ENCODE measurements at places on chromosomes 1 and 21. TPM values are rescaled to one million over a fixed set of nuclear protein-coding genes. Genes with fewer than 3 reads are reported as not detected.

DNA sequence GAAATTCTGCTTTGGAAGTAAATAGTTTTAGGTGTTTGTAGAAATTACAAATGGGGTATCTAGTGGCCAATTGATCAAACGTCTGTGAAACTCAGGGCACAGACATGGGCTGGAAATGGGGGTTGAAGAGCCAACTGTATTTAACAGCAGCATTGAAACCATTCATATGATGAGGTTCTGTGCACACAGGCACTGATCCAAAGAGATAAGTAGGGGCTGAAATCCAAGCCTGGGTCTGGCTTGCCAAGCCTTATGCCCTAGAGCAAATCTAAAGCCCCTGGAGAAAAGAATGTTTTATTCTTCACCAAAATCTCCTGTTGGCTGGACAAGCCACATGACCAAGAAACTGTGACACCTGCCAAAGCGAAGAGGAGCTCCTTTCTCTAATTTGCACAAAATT lies 67.6 kb upstream of the ST6GALNAC5 start:
- DNase-seq, result no peak

DNA sequence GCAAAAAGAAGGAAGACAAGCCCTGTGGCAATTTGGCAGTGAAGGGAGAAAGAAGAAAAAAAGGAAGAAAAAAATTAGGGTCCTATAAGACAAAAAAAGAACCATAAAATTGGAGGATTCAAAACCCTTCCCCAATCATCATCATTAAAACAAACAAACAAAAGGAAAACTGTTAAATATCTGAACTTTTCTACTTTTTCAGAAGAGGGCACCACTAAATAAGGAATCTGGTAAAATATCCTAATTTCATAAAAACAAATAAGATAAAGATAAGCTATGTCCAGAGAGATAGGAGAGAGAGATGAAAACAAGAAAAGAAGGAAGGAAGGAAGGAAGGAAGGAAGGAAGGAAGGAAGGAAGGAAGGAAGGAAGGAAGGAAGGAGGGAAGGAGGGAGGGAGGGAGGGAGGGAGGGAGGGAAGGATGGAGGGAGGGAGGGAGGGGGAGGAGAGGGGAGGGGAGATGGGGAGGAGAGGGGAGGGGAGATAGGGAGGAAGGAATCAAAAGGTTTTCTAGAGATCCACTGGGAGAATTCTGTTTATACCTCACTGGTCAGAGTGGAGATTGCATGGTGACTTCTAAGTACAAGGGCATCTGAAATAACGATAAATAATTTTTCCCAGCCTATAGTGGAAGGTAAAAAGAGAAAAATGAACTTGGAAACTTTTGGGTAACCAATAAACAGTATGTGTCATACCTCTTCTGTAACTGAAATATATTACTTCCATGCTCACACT lies 10.4 kb upstream of the FMO2 start:
- no peak for DNase-seq

- peak; percentile 98 for DNase-seq
These were observed 168.2 kb downstream of the RASAL2 start for GRCh38 chr1:178262120-178262500.

- peak; percentile 53 for DNase-seq
These were observed 38.2 kb downstream of the TTLL7 start for GRCh38 chr1:83960669-83961277.

CDC7 gene
- 9.3 TPM for total RNA-seq

ZNF326 gene
- 6.0 TPM for total RNA-seq

IL12RB2 gene
- total RNA-seq, result 28.6 TPM

GRCh38 chr1:67524143-67525052 lies 94.2 kb upstream of the SERBP1 start:
- peak; percentile 25 for DNase-seq

CD53 gene
- not detected for total RNA-seq

DNA sequence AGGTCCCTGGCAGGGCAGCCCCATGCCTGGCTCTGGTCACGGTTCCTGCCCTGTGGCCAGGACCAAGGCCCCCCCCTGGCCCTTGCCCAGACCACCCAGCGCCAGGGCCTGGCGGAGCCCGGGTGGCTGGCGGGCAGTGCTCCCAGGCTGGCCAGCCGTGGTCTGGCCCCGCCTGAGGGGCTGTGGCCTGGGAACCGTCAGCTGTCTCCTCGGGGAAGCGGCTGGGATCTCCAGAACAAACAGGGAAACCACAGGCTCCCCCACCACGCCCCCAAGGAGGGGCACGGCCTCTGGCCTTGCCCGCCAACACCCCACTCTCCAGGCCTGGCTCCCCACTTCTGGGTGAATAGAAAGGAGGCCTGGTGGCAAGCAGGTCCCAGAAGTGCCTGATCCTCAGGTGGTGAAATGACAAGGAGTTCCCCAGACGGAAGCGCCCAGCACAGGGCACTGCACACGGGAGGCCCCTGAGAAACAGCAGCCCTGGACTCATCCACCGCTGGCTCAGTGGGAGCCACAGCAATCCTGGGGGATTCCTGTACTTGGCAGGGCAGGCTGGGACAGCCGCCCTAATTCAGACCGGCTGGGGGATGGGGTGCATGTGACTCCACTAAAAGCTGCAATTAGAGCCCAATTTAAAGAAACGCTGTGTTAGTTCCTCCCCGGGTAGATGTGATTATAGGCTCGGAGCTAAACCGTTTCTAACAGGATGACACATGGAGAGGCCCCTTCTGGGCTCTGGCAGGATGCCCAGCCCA lies 78.9 kb downstream of the RAP1GAP start:
- no peak for DNase-seq

NPHS2 gene
- total RNA-seq, result not detected

- DNase-seq, result no peak
These were observed 12.4 kb downstream of the COL18A1 start for GRCh38 chr21:45417256-45417950.

DNA sequence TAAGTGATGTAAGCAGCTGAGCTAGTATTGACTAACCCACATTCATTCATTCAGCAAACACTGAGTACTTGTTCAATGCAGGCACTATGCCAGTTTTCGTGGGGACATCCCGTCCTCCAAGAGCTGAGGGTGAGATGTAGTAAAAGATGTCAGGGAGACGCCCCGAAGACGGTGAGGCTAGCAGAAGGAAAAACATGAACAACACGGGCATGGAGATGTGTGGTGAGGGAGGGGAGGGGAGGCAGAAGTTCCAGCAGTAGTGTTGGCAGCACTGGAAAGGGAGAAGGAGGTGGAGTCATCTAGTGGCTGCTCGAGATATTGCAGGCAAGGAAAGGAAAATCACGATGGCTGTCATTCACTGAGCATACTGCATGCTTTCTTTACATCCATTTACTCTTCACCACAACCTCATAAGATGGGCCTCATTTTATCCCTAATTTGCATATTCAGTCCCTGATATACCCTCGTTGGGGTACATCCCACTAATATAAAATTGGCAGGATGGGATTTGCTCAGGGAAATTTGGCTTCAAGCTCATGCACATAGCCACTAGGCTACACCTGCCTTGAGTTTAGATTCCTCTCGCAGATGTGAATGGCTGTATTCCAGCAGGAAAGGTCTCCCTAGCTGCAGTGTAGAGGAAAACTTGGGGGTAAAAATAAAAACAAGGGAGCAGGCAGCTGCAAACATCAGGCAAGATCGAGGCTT lies 14.5 kb downstream of the PDZK1IP1 start:
- peak; percentile 78 for DNase-seq

KLHL20 gene
- 15.9 TPM for total RNA-seq

DNA sequence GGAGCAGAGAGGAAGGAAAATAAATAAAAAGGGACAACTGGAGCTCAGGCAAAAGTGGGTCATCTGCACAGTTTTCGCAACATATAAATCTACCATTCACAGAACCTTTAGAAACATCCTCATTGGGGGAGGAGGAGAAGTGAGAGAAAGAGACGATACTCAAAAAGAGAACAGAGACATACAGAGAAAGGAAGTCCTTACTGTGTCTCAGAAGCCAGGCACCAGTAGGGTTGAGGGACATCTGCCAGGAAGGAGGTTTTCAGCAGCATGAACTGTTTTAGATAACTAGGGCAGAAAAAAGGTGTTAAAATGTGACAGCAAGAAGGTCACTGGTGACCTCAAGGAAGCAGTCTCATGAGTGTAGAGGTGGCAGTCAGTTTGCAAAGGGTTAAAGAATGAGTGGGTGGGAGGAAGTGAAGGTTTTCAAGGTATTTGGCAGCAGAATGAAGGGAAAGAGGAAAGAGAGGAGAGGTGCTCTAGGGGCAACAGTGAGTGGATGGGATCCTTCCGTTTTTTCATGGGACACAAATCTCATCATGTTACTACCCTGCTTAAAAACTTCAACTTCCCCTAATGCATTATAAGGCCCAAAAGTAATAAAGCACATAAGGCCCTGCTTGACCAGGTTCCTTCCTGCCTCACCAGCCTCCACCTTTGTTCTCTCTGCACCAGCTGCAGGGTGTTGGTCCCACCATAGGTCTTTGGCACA lies 9.5 kb downstream of the JAK1 start:
- no peak for DNase-seq

GRCh38 chr1:95115708-95116137 lies 1.4 kb upstream of the TLCD4 start:
- DNase-seq, result no peak

SPATA17 gene
- 1.5 TPM for total RNA-seq

DNA sequence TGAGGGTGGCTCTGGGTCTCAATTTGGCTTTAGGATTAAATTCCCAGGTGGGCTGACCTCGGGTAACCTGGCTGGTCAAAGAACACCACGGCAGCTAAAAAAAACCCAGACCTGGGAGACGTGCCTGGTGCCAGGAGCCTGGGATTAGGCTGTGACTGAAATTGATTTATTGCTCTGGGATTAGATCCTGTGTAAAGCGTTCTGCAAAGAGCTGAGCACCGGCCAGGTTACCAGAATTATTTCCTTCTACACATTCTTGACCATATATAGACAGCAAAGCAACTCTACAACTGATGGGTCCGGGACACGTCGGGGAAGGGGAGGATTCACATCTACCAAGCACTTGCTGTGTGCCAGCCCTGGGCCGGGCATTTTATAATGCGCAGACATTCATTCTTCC lies 45.2 kb downstream of the TMCO4 start:
- DNase-seq, result no peak

CNR2 gene
- total RNA-seq, result not detected

DNA sequence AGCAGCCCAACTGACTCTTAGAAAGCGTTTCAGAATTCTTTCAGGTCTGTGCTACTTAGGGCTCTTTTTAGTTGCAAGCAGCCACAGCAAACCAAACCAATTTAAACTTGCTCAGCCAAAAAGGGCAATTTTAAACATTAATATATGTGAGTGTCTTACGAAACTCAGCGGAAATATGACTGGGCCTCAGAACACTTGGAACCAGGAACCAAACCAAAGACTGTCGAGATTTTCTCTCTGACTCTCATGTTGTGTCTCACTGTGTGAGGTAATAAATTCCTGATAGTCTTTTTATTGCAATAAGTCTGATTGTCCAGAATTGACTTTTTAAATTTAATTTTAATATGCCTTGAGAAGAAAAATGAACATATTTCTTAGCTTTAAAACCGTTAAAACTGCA lies 122.3 kb downstream of the SYF2 start:
- DNase-seq, result no peak

- no peak for DNase-seq
These were observed 31.4 kb upstream of the C1orf185 start for GRCh38 chr1:51070640-51071039.

GRCh38 chr1:153741986-153742385 lies 14.1 kb downstream of the INTS3 start:
- no peak for DNase-seq

DNA sequence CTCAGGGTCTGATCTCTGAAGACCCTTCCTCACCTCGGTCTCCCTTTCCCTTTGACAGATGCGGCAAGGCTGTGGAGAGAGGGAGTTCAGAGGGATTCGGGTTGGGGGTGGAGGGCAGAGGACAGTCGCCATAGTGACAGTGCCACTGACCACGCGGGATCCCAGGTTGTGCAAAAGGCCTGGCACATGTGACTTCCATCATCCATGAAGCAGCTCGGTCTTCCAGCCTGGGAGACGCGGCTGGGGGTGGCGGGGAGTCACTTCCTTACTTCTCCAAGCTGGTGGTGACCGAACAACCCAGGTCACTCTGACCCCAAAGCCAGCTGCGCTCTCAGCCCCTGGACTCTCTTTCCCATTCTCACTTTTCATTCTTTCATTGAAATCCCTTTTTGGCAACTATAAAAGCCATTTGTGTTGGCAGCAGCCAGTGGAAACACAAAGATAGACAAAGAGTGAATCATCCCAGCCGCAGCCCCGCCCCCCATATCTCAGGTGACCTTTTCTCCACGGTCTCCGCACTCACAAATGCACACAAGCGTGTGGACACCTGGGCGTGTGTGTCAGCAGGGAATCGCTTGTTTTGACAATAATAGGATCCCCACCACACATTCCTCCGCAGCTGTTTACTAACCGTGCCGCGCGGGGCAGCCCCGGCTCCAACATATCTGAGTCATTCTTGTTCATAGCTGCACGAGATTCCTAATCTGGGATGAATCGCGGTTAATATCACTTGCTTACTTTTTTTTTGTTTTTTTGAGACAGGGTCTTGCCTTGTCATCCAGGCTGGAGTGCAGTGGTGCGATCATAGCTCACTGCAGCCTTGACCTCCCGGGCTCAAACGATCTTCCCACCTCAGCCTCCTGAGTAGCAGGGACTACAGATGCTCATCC lies 68.3 kb downstream of the DHRS3 start:
- DNase-seq, result peak; percentile 51

KIF21B gene
- total RNA-seq, result 0.74 TPM

RAB3GAP2 gene
- 19.8 TPM for total RNA-seq

DNA sequence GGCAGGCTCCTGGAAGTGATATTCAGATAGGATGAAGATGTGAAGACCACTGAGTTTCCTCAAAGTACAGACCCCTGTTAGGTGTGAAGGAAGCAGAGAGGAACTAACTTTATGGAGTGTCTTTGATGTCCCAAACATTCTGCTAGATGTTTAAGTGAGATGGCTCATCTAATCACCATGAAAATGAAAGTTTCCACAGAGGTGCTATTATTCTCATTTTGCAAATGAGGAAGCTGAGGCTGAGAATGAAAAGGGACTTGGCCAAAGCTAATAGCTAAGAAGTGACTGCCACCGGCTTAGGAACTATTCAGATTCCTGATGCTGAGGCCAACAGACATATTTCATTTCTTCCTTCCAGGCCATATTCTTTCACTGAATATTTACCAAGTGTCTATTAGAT lies 45.9 kb upstream of the WLS start:
- DNase-seq, result no peak

GRCh38 chr21:38863291-38863690 lies 57.6 kb downstream of the ETS2 start:
- DNase-seq, result no peak

RGSL1 gene
- not detected for total RNA-seq

ABCA4 gene
- not detected for total RNA-seq

DNA sequence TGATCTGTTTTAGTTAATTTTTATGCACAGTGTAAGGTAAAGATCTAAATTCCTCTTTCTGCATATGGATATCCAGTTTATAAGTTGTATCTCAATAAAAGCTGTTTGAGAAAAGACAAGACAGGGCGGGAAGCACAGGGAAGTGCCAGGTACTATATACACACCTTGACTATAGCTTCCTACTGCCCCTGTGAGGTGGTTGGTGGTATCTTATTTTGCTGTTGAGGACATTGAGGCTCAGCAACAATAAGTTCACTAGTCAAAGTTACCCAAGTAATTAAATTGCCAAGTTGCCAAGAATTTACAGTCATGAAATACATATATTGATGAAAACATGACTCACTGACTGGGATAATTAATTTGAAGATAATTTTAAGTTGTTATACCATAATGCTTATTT lies 109.1 kb downstream of the CD247 start:
- DNase-seq, result no peak

CSRP1 gene
- 67.0 TPM for total RNA-seq

TAS1R1 gene
- not detected for total RNA-seq
